Anterior cingulate cortex (tissue), 58 donors: ENCODE measurements at places on chromosomes 6 and 20.

DNA sequence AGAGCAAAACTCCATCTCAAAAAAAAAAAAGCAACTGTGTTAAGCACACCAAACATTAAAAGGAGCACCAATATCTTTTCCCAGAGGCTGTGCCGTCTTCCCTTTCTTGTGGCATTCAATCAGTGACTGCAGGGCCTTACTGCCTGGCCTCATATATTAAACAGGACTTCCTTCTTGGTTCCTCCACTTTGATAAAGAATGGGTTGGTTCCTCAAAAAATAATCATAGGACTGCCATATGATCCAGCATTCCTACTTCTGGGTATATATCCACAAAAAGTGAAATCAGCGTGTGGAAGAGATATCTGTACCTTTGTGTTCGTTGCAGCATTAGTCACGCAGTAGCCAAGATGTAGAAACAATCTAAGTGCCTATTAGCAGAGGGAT lies 40.3 kb upstream of the GFOD1 start:
- DNase-seq: no peak

GRCh38 chr6:71335544-71335943 lies 46.9 kb downstream of the OGFRL1 start:
- DNase-seq: no peak

- no peak for DNase-seq
Measured at GRCh38 chr20:37529968-37530600, 2.4 kb upstream of the BLCAP start.

DNA sequence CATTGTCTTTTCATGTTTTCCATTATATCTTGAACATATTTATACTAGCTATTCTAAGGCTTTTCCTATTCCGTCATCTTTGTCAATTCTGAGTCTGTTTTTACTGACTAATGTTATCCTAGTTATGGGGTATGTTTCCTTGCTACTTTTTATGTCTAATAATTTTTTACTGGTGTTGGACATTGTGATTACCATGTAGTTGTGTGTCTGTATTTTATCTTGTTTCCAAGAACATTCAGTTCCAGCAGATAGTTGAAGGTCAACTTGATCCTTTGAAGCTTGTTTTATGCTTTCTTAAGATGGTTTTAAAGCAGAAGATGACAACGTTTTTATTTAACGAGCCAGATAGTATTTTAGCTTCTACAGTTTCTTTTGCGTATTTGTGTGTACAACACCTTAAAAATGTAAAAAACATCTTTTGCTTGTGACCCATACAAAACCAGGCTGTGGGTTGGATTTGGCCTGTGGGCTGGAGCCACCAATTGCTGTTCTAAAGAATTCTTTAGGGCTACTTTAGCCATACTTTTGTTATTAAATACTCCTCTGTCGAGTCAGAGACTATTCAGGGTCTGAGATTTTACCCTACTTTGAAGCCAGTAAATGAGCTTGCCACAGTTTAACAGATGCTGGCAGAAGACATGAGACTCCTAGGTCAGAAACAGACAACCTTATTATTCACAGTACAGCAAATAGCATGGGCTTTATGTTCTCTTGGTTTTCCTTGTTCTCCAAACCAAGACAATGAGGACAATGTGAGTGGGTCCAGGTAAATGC lies 38.7 kb upstream of the REV3L start:
- no peak for DNase-seq

GRCh38 chr6:17268114-17268513 lies 13.0 kb upstream of the RBM24 start:
- DNase-seq: no peak

DNA sequence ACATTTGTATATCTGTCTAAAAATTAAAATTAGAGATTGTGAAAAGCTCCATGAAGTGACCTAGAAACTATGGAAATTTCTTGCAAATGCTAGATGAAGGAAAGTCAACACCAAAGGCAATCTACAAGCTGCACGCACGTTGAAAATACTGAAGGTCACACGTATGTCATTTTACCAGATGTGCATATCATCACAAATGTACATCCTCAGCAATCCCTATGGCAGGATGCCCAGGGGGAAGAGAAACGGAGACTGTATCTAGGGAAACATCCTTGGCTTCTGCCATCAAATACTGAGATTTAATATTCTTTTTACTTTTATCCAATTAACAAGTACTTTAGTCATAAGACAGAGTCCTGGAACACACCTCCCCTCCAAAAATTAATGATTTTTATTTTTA lies 672.0 kb downstream of the RNF144B start:
- no peak for DNase-seq

DNA sequence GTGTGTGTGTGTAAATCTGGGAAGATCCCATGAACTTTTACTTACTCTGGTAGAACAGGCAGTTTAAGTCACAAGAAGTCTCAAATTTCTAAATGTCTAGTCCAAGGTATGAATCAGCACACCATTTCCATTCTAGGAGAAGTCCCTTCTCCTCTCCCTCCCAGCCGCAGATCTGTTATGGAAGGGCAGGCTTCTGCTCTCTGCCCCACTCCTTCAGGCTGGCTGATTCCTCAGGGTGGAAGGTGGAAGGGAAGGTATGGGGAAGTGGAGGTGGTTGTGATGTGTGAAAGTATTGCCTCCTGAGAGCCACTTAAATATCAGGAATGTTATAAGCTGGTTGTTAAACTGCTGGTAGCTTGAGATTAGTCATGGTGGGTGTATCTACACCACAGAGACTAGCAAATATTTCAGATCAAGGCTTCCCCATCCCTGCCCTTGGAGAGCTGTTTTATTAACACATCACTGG lies 44.5 kb upstream of the LAMA4 start:
- no peak for DNase-seq

DNA sequence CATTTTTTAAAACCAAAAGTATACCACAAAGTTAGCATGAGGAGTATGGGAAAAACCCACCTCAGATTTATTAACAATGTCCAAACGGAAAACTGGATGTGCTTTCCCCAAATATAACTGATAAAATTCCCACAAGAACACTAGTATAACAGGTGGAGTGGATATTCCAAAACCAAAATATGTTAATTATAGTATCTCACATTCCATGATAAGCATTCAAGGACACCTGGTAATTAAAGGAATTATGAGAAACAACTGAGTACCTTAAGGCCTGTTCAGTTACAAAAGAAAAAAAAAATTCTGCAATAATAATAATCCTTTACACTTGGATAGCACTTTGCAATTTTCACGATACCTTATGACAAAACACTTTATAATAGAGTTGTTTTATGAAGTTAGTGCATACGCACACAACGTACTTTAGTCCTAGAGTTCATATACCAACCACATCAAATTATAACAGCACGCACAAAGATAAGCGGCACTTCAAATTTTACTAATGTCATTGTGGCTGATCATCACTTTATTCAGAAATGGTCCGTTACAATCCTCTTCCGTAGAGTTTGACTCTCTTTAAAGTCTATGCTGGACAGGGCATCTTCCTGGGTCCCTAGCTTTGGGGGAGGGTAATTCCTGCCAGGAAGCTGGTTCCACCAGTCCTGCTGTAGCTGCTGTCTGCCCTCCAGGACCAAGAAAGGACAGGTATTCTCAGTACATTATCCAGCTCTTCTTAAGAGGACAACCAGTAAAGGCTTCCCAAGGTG lies 1.7 kb downstream of the CDK19 start:
- DNase-seq: no peak

GRCh38 chr20:34979366-34980153 lies 23.9 kb downstream of the MYH7B start:
- no peak for DNase-seq

GRCh38 chr6:14544666-14545065 lies 427.1 kb downstream of the CD83 start:
- no peak for DNase-seq

DNA sequence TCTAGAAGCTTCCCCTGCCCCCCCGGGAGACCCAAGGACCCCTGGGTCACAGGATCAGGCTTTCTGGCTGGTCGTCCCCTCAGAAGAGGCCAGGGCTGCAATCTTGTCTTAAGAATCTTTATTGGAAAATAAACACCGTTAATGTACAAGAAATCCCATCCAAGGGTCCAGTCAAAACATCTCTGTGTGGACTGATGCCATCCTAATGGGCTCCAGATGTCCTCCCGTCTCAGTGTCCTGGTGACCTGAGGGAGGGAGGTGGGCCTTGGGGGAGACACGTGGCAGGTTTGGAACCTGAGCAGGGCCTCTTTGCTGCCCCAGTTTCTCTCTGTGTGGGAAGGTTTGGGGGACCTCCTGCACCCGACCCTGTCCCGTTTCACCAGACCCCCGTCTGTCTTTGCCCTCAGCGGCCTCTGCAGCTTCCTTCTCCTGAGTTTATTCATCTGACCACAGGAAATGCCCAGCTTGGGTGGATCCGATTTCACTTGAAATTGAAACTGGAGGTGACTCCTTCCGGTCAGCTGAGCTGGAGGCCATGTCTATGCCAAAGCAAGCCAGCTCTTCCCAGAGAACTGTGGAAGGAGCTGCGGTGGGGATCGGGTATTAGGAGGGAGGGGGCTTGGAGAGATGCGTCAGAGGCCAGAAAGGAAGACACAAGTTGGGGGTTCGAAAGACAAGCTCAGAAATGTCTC lies 75.1 kb downstream of the SLC2A10 start:
- DNase-seq: no peak

DNA sequence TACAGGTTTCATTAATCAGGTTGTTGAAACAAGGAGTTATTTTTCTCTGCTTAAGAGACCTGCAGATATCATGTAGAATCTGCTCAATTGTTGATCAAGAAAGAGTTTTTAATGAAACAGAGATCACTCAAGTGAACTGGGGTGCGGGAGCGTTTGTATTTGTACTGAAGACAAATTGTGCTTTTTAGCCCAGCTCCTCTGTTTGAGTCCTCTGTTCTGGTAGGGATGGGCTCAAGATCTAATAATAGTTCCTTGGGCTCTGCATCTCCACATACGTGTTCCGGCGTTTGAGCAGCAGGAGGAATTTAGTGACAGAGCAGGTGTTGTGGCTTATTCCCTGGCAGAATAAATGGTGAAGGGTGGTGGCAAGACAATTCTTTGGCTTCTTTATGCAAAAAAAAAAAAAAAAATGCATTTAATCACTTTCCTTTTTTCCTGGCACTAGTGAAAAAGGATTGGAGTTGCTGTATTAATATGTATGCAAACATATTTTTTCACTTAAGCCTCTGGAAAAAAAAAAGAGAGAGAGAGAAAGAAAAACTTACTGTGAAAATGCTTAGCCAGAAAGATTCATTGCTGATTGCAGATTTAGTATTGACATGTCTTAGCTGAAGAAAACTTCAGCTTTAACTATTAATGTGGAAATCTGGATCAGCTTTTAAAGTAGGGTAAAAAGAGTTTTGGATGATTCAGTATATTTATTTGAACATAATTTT lies 4.0 kb downstream of the CITED2 start:
- DNase-seq: no peak

DNA sequence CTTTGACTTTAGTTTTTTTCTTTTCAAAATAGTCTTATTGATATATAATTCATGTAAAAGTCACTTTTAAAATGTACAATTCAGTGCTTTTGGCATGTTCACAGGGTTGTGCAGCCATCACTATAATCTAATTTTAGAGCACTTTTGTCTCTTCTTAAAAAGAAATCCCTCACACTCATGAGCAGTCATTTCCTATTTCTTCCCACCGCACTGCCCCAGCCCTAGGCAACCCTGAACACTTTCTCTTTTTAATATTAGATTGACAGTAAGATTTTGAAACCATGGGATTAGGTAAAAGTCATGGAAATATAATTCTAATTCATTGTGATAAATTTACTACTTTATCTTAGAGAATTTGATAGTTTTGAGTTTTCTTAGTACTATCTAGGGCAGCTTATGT lies 309.4 kb downstream of the UTRN start:
- no peak for DNase-seq

- DNase-seq: no peak
Measured at GRCh38 chr20:10927936-10928840, 254.4 kb upstream of the JAG1 start.

GRCh38 chr6:131952886-131953509 lies 1.8 kb upstream of the CCN2 start:
- no peak for DNase-seq
